GM20000 (cell line): ENCODE measurements at places on chromosomes 6 and 20.

- no peak for DNase-seq
These were observed 680.7 kb upstream of the SLC35B3 start for GRCh38 chr6:9116026-9116425.

DNA sequence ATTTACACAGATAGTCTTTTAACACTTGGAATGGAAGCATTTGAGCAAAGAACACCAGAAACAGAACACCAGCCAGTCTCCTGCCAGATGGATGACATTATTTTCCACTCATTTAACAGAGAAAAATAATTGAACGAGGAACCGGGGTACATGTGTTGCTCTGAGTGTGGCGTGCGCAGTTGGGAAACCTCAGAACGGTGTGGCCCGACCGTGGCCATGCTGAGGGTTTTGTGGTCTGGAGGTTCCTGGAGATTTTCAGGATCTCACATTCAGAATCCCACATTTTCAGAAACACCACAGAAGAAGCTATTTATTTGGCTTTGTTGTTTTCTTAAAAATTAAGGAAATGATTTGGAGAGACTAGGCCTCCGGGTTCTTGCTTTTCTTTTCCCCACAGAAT, 126.9 kb upstream of the QKI start:
- DNase-seq: no peak

DNA sequence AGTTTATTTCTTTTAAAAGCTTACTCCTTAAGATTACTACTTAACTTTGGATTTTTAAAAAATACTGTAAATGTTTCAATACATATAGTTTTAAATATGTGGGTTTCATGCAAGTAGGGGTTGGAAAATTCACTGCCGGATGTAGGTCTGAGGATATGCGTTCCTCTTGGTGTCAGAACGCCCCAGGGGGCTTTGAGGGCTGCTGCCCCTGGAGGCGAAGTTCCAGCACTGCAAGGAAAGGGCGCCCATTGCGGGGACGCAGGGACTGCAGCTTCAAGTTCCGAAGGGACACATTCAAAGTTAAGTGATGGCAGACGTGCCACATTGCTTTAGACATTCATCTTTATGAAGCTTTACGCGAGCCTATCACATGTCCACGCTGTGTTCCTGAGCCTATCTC, 152.9 kb downstream of the SOD2 start:
- DNase-seq: no peak

DNA sequence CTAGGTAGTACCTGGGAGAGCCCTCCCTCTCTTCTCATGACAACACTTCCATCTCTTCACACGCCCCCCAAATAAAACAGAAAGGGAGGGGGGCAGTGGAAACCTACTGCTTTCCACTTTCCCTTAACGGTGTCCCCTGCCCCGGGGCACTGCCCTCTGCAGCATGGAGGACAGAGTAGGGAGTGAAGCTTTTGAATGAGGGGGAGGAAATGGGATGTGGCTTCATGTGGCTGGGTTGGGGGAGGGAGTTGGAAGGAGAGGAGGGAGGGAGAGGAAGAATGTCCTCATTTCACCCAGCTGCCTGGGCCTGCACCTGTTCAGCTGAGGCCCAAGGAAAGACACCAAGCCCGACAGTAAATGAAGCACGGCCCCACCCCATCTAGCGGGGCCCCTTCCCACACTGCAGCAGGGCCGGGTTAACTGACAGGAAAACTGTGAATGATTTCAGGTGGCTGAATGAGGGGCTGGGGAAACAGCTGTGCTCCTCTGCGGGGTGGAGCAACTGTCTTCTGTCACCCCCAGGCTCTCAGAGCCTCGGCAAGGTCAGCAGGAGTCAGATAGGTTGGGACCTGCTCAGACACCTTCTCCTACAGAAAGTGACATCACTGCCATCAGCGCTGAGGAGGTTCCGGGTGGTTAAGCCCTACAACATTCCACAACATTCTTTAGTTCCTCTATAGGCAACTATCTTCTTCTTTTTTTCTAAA, 40.0 kb upstream of the TAF8 start:
- no peak for DNase-seq

DNA sequence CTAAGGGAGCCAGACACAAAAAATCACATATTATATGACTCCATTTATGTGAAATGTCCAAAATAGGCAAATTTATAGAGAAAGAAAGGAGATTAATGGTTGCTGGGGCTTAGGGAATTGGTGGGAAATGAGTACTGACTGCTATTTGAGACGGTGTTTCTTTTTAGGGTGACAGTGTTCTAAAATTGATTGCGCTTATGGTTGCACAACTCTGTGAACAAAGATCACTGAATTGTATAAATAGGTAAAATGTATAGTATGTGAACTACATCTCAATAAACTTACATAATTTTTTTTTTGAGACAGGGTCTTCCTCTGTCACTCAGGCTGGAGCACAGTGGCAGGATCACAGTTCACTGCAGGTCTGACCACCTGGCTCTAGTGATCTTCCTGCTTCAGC, 45.4 kb downstream of the REV3L start:
- DNase-seq: no peak

DNA sequence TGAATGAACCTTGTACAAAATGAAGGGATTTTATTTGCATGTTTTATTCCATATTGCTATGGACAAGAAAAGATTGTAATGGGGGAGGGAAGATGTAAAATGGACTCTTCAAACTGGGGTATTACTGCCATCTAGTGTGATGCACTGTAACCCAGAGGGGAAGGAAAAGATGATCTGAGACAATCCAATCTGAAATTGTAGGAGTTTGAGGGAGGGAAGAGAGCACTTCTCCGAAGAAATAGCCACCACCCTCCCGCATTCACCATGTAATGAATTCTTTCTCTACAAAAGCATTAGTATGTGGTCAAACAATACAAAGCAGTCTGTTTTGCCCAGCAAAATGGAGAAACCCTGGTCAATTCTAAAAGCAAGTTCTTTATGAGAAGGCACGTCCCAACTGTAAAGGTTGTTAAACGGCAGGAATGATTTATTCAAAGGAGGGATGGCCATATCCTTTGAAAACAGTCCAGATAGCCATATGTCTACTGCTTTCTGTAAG, 679.5 kb upstream of the NRSN1 start:
- DNase-seq: no peak

- no peak for DNase-seq
These were observed 241 bp upstream of the CFAP206 start for GRCh38 chr6:87407561-87407900.

- no peak for DNase-seq
These were observed 274.1 kb upstream of the CITED2 start for GRCh38 chr6:139648430-139649000.

GRCh38 chr6:50602292-50602691, 111.0 kb upstream of the TFAP2D start:
- DNase-seq: peak; percentile 8

DNA sequence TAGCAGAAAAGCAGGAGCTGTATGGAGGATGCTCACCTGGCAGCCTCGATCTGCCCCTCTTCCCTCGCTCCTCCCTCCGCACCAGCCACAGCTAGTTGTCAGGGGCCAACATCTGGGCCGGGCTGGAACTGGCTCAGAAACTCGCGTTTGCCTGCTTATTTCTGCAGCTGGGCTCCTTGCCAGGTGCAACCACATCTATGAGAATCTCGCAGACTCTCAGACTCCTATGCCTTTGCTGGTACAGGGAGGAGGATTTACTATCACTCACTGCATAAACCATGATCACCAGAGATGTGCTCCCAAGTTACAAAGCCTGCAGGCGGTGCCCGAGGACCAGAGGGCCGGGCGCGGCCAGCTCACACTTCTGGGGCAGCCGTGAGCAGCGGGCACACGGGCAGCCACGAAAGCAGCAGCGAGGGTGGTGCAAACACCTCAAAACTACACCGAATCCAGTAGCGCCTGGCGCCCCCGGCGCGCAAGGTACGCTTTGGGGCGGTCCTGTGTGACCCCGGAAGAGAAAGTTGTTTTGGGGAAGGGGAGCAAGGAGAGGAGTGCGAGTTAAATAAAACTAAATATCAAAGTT, 577 bp upstream of the LRRC1 start:
- DNase-seq: peak; percentile 66

DNA sequence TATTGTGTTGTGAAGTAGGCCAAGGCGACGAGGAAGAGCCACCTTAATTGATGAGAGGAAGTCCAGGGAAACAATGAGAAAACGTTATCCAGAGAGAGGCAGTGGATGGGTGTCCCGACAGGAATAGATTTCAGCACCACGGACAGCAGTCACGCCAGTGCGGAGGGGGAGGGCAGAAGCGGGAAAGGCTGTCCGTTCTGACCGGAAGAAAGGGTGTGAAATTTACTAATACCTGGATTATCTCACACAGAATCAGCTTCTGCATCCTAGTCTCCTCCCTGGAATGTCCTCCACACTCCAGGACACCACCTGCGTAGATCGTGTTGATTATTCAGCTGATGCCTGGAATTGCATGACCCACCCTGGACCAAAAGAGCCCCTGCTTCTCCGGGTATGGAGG, 7.4 kb upstream of the BPIFA3 start:
- DNase-seq: peak; percentile 63

GRCh38 chr6:15879371-15880261, 216.8 kb upstream of the DTNBP1 start:
- DNase-seq: peak; percentile 65

DNA sequence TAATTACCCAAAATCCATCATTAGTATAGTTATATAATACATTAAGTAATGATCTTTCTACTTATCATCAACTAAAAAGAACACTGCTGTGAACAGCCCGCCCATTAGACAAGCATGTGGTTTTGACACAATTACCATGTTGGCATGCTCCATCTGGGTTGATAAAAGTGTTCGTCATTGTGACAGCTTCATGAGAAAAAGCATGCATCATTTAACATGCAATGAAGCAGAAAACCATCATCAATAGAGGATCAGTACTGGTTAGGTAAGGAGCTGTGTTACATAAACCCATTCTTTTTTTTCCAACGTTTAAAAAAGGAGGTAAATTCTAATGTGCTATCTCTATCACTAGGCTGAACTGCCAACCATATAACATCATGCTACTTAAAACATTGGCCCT, 101.9 kb downstream of the EPB41L2 start:
- DNase-seq: no peak

DNA sequence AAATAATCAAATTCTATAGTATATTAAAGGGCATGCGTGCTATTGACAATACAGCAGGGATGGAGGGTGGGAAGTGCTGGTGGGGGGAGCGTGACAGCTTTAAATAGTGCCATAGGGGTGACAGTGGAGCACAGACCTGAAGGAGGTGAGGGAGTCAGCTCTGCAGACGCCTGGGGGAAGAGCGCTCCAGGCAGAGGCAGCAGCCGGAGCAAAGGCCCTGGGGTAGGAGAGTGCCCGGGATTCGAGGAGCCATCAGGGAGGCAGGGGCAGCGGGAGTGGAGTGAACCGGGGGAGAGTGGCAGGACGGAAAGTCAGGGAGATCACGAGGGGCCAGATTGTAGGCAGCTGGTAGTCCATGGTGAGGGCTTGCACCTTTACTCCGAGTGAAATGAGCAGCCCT, 78.4 kb upstream of the CCDC167 start:
- no peak for DNase-seq

DNA sequence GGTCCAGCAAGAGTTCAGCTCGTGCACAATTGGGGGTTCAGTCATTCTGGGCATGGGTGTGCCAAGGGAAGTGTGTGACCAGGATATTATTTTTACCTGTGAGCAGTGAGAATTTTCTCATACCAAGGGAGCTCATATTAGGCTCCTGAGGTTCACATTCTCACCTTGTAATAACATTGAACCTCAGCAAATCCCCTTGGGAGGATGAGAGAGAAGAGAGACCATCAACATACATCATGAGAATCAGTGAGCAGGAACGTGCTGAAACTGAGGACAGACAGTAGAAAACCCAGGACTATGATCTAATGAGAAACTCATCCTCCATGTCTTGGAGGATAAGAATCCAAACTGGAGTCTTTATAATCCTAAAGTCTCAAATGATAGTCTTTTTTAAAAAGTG, 33.4 kb upstream of the XRN2 start:
- no peak for DNase-seq
